T-helper 1 cell treated with Interleukin-12 subunit alpha and Interleukin-12 subunit beta and Interleukin-4 antibody, amounts not matched to agents 30 ng/mL and 1 ng/mL, for 36 hours (primary cell): ENCODE measurements at places on chromosomes 2 and 18. TPM values are rescaled to one million over a fixed set of nuclear protein-coding genes. Genes with fewer than 3 reads are reported as not detected.

MAP2 gene
- total RNA-seq, result not detected in 2 replicates

BARD1 gene
- 28.7 and 37.7 TPM in 2 replicates for total RNA-seq

OTOS gene
- not detected in 2 replicates for total RNA-seq

SOWAHC gene
- total RNA-seq, result 0.17 and 0.29 TPM in 2 replicates

ANKRD53 gene
- total RNA-seq, result not detected in 2 replicates

SAG gene
- not detected in 2 replicates for total RNA-seq
